Ovary (tissue), 10 donors: ENCODE measurements at places on chromosomes 7 and 10. TPM values are rescaled to one million over a fixed set of nuclear protein-coding genes. Genes with fewer than 3 reads are reported as not detected.

OIT3 gene
- total RNA-seq: not detected

GRCh38 chr10:43961523-43962345 lies 313.1 kb upstream of the ZNF32 start:
- H3K4me3 ChIP-seq: no peak overlapping the region
- H3K36me3 ChIP-seq: no peaks in the 10 kb centered on the region
- H3K4me1 ChIP-seq: peaks cover 49% of the 10 kb centered on the region
- peak; percentile 45 for DNase-seq
- no peaks in the 10 kb centered on the region for H3K27me3 ChIP-seq

- no peak for DNase-seq
- H3K4me3 ChIP-seq: no peak overlapping the region
- no peaks in the 10 kb centered on the region for H3K4me1 ChIP-seq
- H3K27ac ChIP-seq: no peak overlapping the region
- H3K27me3 ChIP-seq: no peaks in the 10 kb centered on the region
- no peaks in the 10 kb centered on the region for H3K36me3 ChIP-seq
Observed at GRCh38 chr7:98488167-98488566, 87.3 kb upstream of the BAIAP2L1 start.

DNA sequence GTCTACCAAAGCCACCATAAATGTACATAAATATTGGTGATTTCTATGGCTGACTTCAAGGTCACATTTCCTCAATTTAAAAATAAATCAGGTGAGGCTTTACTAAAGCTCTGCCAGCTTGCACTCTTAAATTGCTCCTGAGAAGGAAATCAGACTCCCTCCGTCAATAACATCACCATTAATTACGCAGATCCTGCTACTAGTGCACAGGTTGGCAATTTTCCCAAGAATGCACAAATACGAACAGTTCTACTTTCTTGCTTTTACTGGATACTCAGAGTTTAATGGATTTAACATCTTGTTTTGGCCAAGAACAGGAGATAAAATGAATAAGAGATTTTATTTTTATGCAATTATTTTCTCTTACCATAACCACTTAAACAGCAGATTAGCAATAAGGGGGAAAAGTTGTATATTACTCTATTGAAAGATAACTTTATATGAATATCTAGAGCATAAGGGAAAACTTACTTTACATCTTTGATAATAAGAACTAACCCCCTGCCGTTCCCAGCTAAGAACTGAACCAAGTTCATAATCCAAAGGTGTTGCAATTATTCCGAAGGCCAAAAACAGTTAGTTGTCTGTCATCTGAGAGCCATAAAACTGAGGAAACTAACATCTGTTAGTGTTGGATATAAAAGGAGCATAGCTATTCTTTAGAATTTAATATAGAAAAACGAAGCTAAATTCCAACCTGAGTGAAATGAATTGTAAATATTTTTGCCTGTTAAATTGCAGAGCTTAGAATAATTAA lies 140.5 kb downstream of the TWIST1 start:
- no peaks in the 10 kb centered on the region for H3K36me3 ChIP-seq
- DNase-seq: no peak
- no peak overlapping the region for H3K27ac ChIP-seq
- no peaks in the 10 kb centered on the region for H3K4me1 ChIP-seq

- no peaks in the 10 kb centered on the region for H3K36me3 ChIP-seq
- DNase-seq: peak; percentile 39
- H3K4me3 ChIP-seq: peak overlapping the region; percentile 69
- H3K27ac ChIP-seq: peak overlapping the region; percentile 69
Observed at GRCh38 chr10:117004227-117005025, 561 bp downstream of the SHTN1 start.

EZH2 gene
- total RNA-seq: 4.0 TPM

DNA sequence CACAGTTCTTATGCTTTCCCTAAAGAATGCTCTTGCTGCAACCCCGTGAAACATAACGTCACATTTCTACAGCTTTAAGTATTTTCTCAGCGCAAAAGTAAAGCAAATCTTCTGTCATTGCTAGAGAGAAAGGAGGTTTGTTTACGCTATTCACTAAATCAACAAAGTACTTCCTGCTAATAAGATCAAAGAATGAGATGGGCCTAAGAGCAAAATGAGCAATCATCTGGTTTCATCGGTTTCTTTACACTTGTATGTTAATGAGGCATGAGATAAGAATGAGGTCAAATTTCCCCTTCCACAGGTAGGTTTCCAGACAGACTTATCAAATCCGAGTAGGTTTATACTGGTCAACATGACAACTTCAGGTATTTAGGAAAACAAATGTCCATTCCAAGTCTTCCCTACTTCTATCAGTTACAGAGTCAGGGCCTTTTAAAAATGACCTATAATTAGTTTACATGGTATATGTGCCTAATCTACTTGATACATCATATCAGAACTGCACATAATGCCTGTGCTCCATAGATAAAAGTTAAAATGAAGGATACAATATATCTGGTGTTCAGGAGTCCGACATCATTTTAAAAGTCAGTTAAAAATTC lies 8.4 kb downstream of the USP6NL start:
- H3K4me3 ChIP-seq: no peak overlapping the region
- H3K27ac ChIP-seq: no peak overlapping the region

DNA sequence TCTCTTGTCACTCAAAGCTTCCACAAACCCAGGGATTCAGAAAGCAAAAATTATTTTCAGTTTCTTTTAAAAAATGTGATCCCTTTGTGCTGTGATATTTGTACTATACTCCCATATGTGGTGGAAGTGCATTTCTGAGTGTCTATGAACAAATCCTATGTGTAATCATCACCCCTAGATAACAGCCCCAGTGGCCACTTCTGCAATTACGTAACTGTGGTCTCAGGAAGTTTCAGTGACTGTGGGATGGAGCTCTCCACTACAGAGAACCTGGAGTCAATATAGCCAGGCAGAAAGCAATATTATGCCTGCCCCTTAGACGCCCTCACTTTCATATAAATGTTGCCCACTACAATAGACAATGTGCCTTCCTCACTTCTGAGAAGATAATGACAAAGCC lies 1101.7 kb upstream of the GHITM start:
- no peaks in the 10 kb centered on the region for H3K36me3 ChIP-seq
- H3K4me3 ChIP-seq: no peak overlapping the region
- H3K4me1 ChIP-seq: no peaks in the 10 kb centered on the region
- H3K27ac ChIP-seq: no peak overlapping the region

DNA sequence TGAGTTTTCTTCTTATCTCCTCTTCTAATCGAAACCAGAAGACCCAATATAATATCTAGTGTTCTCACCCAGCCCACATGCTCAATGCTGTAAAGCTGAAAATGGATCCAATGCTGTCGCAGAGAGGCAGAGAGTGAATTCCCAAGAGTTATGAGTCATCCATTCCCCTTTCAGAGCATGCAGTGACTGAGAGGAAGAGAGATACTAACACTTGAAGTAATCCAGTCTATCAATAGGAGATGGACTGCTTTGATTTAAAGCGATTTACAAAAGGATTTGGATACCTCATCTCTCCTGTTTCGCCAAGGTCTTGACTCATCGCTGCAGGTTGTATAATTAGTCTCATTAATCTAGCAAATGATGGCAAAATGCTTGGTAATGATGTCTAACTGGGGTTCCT lies 41.5 kb upstream of the PRKCQ start:
- no peaks in the 10 kb centered on the region for H3K36me3 ChIP-seq
- no peak for DNase-seq
- H3K4me3 ChIP-seq: no peak overlapping the region
- H3K27ac ChIP-seq: no peak overlapping the region

DNA sequence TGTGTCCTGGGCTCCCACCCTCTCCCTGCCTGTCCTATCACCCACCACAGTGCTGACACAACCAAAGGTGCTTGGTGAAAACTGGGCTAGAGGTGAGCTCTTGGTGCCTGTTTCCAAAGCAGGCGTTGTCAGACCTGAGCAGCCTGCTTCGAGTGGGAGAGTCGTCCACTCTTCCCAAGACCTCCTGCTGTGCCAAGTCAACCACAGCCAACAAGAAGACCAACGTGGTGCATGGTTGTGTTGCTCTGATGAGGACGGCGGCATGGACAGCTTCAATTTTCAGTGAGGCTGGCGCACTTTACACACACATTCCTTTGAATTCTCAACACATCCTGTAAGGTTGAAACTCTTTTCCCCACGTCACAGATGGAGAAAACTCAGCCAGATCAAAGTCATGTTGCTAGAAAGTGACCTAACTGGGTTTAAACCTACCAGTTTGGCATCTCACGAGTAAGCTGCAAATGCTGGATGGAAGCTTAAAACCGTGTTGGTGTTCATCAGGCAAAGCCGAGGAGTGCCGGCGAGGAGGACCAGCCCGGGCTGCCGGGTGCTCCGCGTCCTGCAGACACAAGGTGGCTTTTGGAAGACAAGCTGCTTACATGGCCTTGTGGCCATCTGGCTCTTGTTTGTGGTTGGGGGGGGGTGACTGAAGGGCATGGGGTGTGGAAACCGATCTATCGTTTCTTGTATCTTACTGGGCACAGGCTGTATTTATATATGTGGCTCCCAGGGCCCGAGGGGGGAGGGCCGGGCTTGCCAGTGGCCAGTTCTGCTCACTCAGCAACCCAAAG lies 39.3 kb downstream of the INSIG1 start:
- no peaks in the 10 kb centered on the region for H3K4me1 ChIP-seq
- H3K27ac ChIP-seq: no peak overlapping the region
- DNase-seq: no peak
- no peaks in the 10 kb centered on the region for H3K27me3 ChIP-seq

DNA sequence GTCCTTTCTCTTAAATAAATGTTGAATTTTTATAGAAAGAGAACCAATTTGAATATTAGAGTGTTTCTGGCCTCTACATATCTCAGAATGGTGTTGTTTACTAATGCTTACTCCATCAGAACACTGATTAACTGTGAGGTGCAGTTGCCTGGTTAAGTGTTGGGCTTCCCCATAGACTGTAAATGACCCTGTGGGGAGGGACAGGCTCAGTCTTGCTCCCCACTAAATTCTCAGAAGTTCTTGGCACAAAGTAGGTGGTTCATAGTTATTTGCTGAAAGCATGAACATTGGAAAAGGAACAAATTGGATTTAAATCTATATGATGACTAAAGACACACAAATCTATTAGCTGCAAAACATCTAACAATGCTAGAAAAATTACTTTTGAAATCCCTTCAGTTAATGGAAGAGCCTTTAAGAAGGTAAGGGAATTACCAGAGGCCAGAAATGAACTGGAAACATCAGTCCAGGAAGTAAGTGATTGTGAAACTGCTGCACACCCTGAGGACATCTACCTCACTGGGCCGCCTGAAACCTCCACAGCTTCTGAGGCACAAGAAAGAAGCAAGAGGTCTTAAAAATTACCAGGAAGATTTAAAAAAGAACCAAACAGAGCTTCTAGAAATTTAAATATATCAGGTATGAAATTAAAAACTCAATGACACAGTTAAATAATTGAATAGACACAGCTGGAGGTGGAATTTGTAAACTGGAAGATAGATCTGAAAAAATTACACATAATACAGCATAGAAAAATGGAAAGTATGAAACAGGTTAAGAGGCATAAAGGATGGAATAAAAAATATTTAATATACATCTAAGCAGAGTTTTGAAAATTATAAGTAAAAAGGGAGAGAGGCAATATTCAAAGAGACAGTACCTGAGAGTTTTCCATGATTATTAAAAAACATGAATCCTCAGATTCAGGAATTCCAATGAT lies 17.8 kb upstream of the COMTD1 start:
- no peak overlapping the region for H3K4me3 ChIP-seq
- H3K36me3 ChIP-seq: no peaks in the 10 kb centered on the region
- H3K27ac ChIP-seq: no peak overlapping the region
- no peaks in the 10 kb centered on the region for H3K27me3 ChIP-seq

CNPY1 gene
- not detected for total RNA-seq

DNA sequence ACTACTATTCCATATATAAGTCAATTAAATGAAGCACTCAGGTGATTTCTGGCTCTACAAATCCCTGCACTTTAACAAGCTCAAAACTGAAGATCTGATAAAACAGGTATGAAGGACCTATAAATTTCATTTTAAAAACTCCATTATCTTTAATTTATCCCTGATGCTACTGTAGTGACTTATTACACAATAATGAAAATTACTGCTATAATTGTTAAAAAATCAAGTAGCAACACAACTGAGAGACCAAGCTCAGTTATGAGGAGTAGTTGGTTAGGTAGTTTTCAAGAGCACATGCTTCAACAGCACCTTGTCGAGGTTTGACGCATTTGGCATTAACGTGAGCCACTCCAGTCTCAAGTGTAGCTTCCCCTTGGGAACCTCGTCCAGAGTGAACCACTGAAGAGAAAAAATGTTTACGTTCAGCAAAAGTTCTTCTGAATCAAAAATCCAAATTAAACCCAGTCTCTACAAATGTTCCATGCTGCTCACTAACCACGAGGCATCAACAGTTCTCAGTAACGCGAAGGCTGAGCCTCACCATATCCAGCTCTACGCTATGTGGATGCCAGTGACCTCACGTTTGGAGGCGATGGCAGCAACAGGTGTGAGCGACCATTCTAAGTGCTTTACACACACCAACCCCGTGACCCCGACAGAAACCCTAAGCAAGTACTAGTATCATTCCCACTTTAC lies 55.3 kb upstream of the NCAPG2 start:
- H3K27me3 ChIP-seq: no peaks in the 10 kb centered on the region
- H3K27ac ChIP-seq: no peak overlapping the region
- no peak for DNase-seq
- no peaks in the 10 kb centered on the region for H3K36me3 ChIP-seq
